Kidney capillary endothelial cell (primary cell): ENCODE measurements at places on chromosomes 1 and 21.

- DNase-seq = no peak
Measured at GRCh38 chr1:157124855-157125254, 13.3 kb downstream of the ETV3 start.

DNA sequence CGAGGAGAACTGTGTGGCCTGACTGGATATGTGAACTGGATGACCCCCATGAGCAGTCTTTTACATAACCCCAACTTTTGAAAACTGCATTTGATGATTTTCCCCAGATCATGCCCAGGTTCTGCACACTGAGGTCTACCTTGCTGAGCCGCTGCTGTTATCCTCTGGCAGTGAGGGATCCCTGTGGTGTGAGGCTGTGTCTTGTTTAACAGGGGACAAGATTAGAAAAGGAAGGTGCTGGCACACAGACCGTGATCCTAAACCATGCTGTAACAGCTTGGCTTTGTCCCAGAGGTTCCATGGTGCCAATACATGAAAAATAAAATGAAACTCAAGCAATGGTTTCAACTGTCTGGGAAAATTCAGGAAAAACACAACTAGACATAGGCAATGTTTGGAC is 134.2 kb downstream of the ZZZ3 start:
- DNase-seq = no peak

DNA sequence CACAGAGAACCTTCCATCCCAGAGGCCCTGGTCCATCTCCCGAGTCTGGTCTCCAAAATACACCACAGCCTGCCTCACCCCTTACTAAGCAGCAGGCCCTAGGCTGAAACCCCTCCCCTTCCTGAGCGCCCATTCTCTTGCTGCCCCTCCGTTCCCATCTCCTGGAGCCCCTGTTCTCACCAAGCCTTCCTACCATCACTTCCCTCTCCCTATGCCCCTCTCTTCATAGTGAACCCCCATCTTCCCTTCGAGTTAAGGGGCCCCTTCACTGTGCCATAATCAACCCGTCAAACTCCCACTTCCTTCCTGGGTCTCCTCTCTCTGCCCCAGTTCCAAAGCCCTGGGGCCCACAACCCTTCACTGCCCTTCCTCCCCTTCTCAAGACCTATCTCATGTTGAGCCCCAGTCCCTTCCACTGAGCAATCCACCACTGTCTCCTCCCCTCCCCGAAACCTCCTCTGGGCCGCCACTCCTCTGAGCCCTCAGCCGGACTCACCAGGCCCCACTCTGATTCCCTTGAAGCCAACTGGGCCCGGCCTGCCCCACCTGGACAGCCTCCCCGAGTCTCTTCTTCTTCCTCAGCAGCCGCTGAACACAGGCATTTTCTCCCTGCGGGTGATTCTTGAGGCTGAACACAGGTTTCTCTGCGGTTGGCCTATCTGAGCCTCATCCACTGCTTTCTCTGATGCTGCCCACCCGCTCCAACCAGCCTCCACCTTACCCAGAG is 42.2 kb upstream of the WASF2 start:
- no peak for DNase-seq

DNA sequence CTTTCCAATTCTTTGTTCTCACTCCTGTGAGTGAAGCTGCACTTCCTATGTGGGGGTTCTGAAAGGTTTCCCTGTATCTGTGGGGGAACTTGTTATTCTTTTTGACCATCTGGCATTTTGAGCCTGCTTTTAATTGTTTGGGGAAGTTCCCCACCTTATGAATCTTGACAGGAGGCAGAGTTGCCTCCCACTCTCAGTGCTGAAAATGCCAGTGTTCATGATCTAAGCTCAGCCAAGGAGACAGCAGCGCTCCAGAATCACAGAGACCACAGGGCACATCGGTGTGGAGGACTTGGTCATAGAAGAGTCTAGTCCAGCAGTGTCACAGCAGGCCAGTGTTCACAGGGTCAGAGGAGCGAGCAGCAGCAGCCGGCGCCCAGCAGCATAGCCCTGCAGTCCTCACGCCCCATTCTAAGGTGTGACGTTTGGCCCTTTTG is 63.8 kb upstream of the PRDX6 start:
- DNase-seq = no peak

DNA sequence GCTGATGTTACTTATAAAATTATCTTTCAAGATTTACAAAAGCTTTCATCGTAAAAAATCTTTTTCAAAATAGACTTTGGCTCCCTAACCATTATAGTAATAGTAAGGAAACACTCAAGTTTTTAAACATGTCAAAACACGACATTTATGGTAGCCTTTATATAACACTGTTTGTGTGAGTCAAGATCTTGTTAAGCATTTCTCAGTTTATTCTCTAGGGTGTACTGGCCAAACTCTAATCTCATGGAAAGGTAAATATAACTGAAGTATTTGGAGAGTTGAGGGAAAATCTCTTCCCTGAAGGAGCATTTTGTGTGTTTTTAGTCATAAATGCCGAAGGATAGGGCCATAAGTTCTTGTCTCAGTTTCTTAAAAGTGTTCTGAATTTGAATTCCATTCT is 790.9 kb upstream of the NCAM2 start:
- DNase-seq = no peak

DNA sequence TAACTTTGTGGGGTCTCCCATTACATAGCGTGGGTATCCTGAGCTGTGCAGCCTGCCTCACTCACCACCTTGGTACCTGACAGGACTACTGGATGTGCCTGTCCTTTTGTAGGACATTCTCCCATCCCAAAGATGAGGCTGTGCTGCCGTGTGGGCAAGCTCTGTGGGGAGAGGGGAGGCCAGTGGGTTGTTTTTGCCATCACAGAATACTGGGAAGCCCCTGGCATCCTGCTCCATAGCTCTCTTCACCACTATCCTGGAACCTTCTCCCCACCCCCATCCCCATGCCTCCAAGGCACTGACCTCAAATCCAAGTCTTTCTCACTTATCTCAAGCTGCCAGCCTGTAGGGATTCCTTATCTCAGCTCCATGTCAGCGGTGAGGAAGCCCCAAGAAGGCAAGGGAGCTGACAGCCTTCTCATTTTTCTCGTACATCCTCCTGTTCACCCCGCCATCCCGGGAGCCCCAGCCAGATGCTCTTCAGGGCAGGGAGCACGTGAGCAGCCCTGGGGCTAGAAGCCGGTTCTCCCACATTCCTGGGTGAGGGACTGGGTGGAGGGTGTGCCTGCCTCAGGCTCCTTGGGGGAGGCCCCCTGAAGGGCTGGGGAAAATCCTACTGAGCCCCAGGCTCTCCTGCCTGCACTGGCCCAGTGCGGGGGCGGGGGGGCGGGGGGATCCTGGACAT is 2.4 kb upstream of the ELF3 start:
- no peak for DNase-seq

- DNase-seq = peak; percentile 19
Measured at GRCh38 chr21:33684923-33685560, 42.7 kb downstream of the ITSN1 start.

GRCh38 chr1:41232305-41232704 is 9.8 kb downstream of the SCMH1 start:
- DNase-seq = no peak

- DNase-seq = no peak
Measured at GRCh38 chr1:107526524-107527198, 385.8 kb downstream of the NTNG1 start.

- no peak for DNase-seq
Measured at GRCh38 chr1:205380882-205381281, 24.2 kb upstream of the KLHDC8A start.

DNA sequence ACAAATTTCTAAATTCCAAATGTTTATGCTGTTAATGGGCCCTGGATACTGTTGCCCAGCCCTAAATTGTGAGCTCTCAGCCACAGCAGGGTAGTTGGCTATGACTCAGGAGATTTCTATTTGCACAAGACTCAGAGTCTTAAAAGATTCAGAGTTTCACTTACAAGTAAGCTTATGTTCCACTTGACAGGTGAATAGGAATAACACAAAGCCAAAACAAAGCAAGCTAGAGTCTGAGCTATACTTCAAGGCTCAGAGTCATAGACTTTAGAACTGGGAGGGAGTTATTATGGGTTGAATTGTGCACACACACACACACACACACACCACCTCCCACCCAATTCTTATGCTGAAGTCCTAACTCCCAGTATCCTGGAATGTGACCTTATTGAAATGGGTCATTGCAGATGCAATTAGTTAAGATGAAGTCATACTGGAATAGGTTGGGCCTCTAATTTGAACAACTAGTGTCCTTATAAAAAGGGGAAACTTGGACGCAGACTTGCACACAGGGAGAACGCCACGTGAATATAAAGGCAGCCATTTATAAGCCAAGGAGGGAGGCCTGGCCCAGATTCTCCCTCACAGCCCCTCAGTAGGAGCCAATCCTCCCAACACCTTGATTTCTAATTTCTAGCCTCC is 30.2 kb downstream of the PRDX6 start:
- no peak for DNase-seq

DNA sequence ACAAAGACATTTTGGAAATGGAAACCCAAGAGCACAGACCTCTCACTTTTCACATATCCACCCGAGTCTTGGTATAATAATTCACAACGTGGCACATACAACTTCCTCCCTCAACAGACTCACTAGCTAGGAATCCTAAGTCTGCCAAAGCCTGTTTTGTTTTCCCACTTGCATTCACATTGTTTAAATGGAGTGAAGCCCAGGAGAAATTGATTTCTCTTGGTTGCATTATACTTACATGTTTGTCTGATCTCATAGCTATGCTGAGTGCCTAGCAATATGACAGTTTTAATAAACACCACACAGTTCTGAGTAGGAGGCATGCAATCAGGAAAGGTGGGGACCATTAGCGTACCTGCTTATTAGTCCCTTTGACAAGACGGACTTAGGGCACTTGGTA is 348.6 kb upstream of the ADGRL4 start:
- peak; percentile 22 for DNase-seq

DNA sequence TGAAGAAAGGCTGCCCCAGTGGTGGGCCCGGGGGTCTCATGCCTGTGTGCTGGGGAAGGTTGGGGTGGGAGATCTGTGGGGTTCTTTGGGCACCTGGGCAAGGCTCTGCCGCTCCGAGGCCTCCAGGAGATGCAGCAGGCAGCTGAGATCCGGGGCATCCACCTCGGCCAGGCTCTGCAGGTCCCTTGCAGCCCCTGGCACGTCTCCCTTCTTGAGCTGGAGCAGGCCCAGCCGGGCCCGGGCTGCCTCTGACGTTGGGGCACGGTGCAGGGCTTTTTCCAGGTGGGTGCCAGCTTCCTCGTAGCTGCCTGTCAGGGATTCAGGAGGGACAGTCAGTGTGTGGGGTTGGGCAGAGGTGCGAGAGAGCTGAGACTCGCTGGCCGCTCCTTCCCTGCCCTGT is 11.4 kb upstream of the MMEL1 start:
- DNase-seq = no peak

GRCh38 chr1:20709868-20710267 is 7.9 kb downstream of the KIF17 start:
- DNase-seq = no peak

DNA sequence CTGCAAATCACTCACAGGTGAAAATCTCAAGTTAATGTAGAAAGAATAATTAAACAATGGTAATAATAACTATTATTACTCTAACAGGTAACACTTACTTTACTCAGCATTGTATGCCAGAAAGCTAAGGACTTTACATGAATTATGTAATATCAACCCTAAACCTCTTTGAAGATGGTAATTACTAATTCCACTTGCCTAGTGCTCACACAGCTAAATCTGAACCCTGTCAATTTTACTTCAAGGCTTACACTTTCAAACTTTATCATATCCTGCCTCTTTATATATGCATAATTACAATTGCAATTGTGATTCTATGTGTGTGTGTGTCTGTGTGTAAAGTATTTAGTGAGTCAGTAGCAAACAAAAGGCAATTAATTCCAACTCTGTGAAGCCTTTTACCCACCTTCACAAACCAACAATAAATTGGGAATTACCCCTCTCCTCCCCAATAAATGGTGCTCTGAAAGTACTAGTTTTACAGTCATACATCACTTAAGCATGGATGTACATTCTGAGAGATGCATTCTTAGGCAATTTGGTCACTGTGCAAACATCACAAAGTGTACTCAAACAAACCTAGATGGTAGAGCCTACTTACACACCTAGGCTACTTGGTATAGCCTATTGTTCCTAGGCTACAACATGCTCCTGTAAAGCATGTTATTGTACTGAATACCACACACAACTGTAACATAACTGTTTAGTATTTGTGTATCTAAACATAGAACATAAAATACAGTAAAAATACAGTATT is 5.9 kb downstream of the ZNF644 start:
- no peak for DNase-seq

DNA sequence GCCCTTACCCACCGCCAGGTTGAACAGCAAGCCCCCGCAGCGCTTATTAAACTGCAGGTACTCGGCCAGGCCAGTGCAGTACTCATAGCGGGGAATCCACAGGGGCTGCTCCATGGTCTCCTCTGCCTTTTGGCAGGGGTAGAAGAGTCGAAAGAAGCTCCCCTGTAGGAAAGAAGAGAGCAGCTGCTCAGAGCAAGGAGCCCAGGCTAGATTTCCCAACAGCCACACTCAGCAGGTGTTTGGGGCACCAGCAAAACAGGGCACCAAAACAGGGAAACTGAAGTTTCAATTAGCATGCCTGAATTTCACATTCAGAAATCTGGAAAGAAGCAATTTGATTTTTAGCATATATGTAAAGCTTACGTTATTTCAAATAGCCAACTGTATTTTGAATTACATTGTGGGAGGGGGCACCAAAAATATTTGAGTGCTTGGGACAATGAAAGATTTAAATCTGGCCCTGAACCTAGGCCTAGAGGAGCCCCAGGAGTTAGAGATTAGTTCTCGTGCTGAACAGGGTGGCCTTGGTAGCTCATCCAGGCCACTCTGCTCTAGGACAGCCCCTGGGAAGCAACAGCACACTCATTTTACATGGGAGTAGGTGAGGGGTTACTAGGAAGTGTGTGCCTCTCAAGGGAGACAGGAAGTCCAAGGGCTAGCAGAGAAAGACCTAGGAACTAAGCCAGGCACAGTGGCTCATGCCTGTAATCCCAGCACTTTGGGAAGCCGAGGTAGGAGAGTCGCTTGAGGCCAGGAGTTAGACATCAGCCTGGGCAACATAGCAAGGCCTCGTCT is 8.2 kb downstream of the PAFAH2 start:
- no peak for DNase-seq

DNA sequence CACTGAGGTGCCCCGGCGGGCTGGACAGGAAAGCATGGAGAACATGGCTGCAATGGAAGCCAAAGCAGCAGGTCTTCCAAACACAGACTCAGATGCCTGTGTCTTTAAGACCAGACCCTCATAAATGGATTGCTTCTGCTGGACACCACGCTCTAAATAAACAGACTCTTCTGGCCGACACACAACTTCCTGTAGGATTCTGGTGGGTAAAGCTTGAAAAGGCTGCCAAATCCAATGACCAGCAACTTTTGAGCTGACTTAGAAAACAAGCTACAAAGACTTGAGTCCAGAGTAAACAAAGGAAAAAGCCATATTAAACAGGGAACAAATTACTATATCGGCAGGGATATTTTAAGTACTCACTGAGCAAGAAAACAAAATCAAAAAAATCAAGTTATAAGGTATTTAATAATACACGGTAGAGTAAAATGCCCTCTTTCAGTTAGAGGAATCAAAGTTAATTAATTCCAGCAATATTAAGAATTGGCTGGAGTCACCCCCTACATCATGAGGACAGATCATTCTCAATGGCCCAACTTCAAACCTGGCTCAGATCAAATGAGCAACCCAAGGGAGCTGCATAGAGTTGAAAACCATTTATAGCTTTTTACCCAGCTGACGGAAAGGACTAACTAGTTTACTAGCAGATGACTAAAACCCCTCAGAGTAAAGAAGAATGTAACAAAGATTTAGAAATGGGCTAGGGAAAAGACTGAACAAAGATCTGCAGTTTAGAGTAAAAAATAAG is 102.4 kb downstream of the TGFBR3 start:
- no peak for DNase-seq
